ENCODE measurements at places on chromosomes 4 and X.

DNA sequence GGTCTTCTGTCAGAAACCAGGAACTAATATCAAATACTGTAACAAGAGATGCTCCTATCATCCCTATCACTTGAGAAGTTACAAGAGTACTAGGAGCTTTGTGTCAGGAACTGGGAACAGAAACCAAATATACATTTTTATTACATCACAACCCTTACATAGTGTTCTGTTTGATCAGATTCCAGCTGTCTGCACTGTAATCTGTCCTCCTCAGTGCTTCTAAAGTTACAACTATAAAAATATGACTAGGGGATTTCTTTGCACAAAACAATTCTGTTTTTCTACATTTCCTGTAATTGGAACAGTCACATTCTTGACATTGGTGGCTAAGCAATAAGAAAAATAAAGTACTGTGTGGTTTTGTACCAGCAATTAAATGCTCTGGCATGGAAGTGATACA is 686.0 kb downstream of the PDHA2 start:
- DNase-seq: no peak

- no peak for DNase-seq
Measured at GRCh38 chr4:183424109-183424744, 20.2 kb upstream of the CDKN2AIP start.

DNA sequence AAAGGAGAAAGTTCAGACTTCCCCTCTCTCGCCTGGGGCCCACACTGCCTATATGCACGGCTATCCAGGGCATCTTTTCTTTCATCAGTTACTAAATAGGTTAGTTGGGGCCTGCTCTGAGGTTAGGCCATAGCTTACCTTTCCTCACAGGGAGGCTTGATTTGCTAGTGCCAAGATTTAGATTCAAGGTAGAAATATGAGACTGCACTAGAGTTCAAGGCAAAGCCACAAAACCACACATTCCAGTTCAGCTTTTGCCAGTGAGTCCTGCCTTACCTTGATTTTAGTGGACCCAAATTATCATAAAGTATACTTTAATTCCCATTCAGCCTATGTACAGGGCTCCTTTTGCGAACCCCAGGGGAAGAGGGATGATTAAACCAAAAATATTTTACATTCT is 762.8 kb downstream of the PDHA2 start:
- DNase-seq: no peak

DNA sequence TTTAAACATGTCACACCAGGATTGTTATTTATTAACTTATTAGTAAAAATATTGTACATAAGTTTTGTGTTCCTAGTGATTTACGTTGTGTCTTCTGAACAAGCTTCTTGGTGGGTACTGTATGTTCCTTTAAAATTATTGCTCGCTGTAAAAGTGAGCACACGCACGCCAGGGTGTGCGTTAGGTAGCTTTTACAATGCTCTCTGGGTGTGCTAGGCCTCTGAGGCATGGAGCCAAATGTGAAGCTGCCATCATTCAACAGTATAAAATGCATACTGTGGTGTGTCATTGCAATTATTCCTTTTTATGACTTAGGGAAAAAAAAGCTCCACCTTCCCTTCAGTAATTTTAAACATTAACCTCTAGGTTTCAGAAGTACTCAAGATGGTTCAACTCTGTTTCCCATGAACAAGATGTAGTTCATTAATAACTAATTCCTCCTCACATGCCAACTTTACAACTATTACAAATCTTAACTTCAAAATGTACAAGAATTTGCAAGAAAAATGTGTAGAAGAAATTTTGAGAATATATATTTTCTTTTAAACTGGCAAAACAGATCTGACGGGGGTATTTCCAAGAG is 42.4 kb downstream of the ATOH1 start:
- DNase-seq: no peak

DNA sequence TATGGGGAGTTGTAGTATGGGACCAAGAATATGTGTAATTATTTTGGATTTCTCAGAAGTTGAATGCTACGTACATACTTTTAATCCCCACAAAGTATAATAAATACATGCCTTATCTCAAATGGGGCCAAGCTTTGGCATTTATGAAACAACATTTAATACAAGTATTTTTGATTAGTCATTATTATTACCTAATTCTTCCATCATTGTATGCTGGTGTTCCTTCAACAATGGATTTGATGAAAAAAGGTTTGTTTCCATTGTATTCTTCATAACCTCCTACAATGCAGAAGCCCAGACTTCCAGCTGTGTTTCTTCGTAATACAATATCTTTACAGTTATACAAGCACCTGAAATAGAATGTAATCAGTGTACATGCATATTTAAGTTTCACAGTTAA is 83.8 kb downstream of the FIP1L1 start:
- no peak for DNase-seq

GRCh38 chrX:49071877-49072711 is 1.7 kb downstream of the PRAF2 start:
- peak; percentile 14 for DNase-seq

- no peak for DNase-seq
Measured at GRCh38 chr4:74205046-74205445, 47.1 kb downstream of the MTHFD2L start.

DNA sequence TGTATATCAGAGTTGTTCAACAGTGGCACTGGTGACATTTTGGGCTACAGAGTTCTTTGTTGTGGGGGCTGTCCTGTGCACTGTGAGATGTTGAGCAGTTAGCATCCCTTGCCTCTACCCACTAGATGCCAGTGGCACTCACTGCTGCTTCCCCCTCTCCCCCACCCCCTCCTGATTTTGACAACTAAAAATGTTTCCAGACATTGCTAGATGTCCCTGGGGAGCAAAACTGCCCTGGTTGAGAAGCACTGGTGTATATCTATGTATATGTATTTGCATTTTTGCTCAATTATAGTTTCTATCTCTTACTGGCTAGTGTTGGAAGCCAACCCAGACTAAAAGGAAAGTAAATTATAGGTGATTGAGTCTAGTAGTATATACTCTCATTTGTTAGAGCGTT is 2.4 kb downstream of the TMEM131L start:
- no peak for DNase-seq

GRCh38 chr4:119725688-119726330 is 97.2 kb upstream of the PDE5A start:
- no peak for DNase-seq

GRCh38 chrX:74593593-74593992 is 20.8 kb downstream of the RLIM start:
- DNase-seq: no peak

DNA sequence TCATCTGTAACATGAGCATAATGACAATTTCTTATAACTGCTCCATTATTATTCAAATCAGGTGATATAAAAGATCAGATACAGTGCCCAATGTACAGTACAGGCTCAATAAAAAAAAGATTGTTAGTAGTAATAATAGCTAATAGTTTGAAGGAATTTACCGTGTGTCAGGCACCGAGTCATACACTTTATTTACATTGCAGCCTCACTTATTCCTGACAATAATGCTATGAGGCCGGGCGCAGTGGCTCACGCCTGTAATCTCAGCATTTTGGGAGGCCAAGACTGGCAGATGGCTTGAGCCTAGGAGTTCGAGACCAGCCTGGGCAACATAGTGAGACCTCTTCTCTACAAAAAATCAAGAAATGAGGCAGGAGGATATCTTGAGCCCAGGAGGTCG is 10.1 kb upstream of the MAP7D3 start:
- no peak for DNase-seq

GRCh38 chr4:67884701-67885100 is 899 bp upstream of the TMPRSS11D start:
- DNase-seq: no peak

- no peak for DNase-seq
Measured at GRCh38 chrX:48617542-48618340, 20.4 kb downstream of the WDR13 start.

- DNase-seq: no peak
Measured at GRCh38 chrX:68147848-68148247, 285.4 kb downstream of the OPHN1 start.

- no peak for DNase-seq
Measured at GRCh38 chr4:185227713-185228278, 18.4 kb downstream of the SNX25 start.

GRCh38 chrX:25968920-25969319 is 169.2 kb upstream of the MAGEB18 start:
- peak; percentile 38 for DNase-seq

DNA sequence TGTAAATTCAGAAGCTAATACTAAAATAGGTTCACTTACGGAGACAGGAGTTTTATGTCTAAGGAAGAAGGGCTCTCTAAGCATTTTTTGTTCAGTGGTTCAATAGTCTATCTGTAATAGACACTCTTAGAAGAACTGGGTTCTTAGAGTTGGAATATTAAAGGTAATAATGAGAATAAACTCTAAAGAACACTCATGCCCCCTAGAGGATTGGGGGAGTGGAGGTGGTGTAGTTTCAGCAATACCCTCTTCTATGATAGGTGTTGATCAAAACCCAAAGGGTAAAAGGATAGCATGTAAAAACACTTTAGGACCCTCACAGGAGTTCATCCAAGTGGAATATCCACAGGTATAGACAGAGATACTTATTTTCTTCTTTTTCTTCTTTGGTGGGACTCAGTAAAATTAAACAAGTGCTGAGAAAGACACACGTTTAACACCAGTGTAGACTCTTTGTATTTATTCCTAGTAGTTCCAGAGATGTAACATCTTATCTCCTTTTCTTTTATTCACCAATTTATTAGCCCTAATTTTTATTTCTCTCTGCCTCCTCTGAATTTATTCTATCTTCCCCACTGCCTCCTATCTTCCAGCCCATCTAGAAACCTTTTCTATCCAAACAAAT is 25.7 kb upstream of the MND1 start:
- DNase-seq: peak; percentile 68

DNA sequence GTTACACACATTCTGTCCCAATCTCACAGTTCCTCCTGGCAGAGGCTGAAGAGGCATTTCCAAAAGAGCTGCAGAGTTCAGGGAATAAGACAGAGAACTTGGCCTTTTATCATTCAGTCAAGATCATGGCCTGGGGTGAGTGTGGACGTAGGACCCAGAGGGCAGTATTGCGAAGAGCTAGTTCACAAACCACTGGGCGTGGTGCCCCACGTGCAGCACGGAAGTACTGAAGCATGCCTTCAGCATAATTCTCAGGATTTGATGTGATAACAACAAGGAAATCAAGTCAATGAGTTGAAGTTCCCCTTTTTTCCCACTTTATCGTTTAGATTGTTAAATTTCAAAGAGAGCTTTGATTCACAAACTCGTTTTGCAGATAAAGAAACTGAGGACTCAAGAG is 117.7 kb downstream of the RELL1 start:
- DNase-seq: no peak

DNA sequence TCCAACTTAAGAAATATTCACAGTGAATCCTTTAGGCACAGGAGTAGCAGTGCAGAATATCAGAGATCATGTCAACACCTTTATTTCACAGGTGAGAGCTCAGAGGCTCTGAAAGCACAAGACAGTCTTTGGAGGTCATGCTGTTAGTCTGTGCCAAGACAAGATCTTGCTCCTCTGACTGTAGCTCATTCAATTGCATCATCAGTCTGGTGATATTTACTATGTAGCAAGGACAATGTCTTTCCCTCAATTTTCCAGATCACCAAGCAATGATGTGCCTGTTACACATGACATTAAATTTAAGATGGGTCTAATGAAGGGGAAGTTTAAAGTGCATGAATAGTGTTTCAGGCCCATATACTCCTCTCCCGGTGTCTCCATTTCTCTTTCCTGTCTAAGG is 277.5 kb downstream of the IL15 start:
- DNase-seq: no peak

- DNase-seq: peak; percentile 25
Measured at GRCh38 chr4:183097231-183098018, 1.6 kb upstream of the WWC2 start.

DNA sequence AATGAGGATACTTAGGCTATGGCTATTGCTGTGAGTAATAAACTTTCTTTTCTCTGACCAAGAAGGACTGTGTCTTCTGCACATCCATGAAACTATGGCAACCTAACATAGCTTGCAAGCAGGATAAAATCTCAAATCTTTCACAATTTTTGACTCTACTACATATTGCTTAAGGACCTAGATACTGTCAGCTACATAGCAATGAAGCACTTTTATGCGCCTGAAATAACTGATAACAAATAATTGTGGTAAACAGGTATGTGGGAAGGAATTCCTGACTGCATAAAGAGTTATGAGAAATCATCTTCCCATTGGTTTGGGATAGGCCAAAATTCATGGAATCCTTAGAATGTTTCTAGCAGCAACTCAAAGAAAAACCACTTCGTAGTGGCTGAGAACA is 41.2 kb upstream of the PDGFC start:
- DNase-seq: no peak

GRCh38 chr4:94636004-94636403 is 121.8 kb upstream of the BMPR1B start:
- no peak for DNase-seq

DNA sequence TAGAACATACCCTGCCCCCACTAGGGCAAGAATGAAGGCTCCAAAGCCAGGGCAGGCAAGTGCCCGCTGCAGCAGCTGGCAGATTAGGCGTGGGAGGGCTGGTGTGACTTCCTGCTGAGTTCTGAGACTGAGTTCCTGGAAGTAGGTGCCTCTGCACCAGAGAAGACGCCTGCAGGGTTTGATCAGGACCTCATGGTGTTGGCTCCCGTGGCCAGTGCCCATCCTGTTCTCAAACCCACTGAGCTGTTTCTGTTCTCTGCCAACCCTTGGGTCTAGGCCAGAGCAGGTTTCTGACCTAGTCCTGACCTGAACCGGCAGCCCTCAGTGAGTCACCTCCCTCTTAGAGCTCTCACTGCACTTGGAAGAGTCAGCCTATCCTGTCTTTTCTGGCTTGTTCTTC is 220.7 kb downstream of the HS6ST2 start:
- DNase-seq: no peak

- DNase-seq: peak; percentile 26
Measured at GRCh38 chrX:43836435-43837184, 45.6 kb downstream of the MAOB start.

GRCh38 chr4:109730619-109731545 is 1.0 kb upstream of the PLA2G12A start:
- peak; percentile 14 for DNase-seq

- no peak for DNase-seq
Measured at GRCh38 chr4:41992967-41993857, 2.9 kb downstream of the SLC30A9 start.

- no peak for DNase-seq
Measured at GRCh38 chr4:17811078-17811603, 362 bp downstream of the NCAPG start.

- DNase-seq: no peak
Measured at GRCh38 chr4:123050018-123050417, 127.6 kb upstream of the NUDT6 start.

DNA sequence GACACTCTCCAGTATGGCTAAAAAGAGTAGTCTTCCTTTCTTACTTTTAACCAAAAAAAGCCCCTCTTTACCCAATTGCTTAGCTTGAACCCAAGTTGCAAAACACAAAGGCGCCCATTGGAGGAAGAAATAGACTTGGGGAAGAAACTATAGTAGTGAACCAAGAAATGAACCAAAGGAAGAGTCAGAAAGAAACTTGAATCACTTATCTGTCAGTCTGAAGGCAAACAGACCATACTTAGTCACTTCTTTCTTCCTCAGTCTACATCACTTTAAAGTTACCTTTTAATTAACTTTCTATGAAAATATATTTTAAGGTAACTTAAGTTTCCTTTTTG is 161.4 kb upstream of the GIMD1 start:
- no peak for DNase-seq

Measured in NCI-H82 (cell line).